SK-N-SH (cell line): ENCODE measurements at places on chromosomes 16 and 17. TPM values are rescaled to one million over a fixed set of nuclear protein-coding genes. Genes with fewer than 3 reads are reported as not detected.

DNA sequence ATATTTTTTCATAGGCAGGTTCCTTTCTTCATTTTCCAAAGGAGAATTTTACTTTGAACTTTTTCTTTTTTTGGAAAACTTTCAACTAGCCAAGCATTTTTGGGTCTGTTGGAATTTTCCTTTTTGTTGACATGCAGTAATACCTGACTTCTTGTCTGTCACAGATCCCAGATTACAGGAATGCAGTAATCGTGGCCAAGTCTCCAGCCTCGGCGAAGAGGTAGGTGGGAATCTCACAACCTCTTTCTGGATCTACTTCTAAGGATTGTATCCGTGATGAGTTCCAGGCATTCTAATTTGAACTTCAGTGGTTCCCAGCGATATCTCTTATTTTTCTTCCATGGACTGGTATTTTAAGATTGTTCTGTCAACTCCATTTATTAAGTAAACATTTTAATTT is 31.7 kb downstream of the PRPSAP2 start:
- no peak overlapping the region for H3K27ac ChIP-seq
- no peak for DNase-seq
- H3K4me3 ChIP-seq, result no peak overlapping the region
- no peaks in the 10 kb centered on the region for H3K27me3 ChIP-seq
- no peaks in the 10 kb centered on the region for H3K4me1 ChIP-seq

DNA sequence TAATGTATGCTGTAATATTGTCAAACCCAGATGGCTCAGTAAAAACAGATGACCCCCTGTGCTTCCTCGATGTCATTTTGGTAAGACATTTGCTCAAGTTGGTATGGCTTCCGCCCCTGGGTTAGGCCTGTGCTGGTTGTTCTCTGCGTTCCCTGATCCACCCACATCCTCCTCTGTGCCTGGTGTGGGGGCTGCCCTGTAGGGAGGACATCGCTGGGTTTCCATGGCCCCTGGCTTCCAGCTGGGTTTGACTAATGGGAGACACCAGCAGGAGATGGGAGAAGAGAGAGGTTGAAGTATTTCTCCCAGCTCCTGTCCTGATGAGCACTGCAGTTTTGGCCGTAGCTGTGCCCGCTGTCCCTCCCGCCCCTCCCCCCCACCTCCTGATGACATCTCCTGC is 4.4 kb upstream of the MFAP4 start:
- H3K36me3 ChIP-seq, result no peaks in the 10 kb centered on the region
- peaks cover 55% of the 10 kb centered on the region for H3K4me1 ChIP-seq
- no peaks in the 10 kb centered on the region for H3K27me3 ChIP-seq
- no peak overlapping the region for H3K4me3 ChIP-seq

- H3K27ac ChIP-seq, result no peak overlapping the region
- no peak overlapping the region for H3K4me3 ChIP-seq
These were observed 9.3 kb downstream of the CA7 start for GRCh38 chr16:66853261-66854139.

DNA sequence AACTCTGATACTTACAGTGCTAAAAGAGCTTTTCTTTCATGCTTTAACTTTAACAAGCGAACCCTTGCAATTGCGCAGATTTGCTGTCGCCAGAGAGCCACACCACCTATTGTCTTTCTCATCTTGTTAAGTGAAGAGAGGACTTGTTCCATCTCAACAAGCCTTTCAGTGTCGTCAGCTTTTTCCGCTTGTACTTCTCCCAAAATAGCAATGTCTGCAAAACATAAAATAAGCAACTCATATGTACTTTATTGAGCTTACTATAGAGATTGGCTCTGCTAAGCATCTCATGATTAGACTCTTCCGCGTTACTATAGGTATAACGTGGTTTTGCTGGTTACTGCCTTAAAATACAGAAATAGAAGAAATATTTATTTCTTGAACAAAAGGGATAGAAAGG is 51.9 kb downstream of the ABCA8 start:
- no peak overlapping the region for H3K27ac ChIP-seq
- H3K4me1 ChIP-seq, result no peaks in the 10 kb centered on the region; the same call in 1 of the 2 replicates
- H3K4me3 ChIP-seq, result no peak overlapping the region
- DNase-seq, result no peak

PHLPP2 gene
- polyA plus RNA-seq, result 5.5 and 7.2 TPM in 2 replicates

RASD1 gene
- polyA plus RNA-seq, result 0.26 and 0.43 TPM in 2 replicates

KRT36 gene
- not detected in 2 replicates for polyA plus RNA-seq

TP53TG3C gene
- 0.44 and 0.76 TPM in 2 replicates for polyA plus RNA-seq
